ENCODE measurements at places on chromosomes 2 and 18. TPM values are rescaled to one million over a fixed set of nuclear protein-coding genes. Genes with fewer than 3 reads are reported as not detected.

- DNase-seq = no peak
Measured at GRCh38 chr2:84808279-84808678, 72.6 kb downstream of the TRABD2A start.

- no peak for DNase-seq
Measured at GRCh38 chr2:118791483-118791882, 56.0 kb downstream of the EN1 start.

GRCh38 chr2:31785876-31786275 lies 205.1 kb upstream of the SRD5A2 start:
- no peak for DNase-seq

- DNase-seq = no peak
Measured at GRCh38 chr18:27497246-27497645, 312.1 kb upstream of the CHST9 start.

GRCh38 chr2:7121851-7122250 lies 204.6 kb downstream of the RNF144A start:
- no peak for DNase-seq

DNA sequence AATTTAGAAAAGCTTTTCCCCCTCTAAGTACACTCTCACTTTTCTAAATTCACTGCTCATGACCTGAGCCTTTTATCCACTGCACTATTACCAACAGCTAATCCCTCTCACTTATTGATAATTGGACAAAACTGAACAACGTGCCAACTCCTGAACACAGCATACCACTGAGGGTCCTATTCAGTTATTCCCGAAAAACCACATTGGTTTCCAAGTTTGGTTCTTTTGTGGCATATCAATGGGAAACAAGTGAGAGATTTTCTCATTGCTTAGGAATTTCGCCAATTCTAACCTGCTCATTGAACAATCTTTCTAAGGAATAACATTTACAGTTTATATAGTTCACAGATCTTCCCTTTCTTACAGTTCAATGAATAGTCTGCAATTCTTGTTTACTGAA lies 977.4 kb downstream of the TMEM182 start:
- DNase-seq = no peak

DNA sequence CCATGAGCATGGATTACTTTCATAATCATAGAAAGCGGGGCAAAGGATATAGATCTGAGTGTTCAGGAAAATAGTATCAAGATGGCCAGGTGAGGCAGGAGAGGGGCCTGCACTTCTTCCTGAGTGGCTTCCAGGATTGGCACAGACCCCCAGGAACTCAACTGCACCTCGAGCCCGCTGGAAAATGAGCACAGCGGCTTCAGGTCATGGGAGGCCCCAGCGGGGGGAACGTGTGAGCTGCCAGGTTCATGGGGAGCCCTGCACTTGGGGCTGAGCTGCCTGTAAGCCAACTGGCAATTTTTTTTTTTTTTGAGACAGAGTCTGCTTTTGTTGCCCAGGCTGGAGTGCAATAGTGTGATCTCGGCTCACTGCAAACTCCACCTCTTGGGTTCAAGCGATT lies 81.5 kb upstream of the ODC1 start:
- no peak for DNase-seq

Gene ARHGAP25
- 23.3 TPM for total RNA-seq

Measured in mammary epithelial cell (primary cell).